ENCODE measurements at places on chromosomes 3 and 15.

DNA sequence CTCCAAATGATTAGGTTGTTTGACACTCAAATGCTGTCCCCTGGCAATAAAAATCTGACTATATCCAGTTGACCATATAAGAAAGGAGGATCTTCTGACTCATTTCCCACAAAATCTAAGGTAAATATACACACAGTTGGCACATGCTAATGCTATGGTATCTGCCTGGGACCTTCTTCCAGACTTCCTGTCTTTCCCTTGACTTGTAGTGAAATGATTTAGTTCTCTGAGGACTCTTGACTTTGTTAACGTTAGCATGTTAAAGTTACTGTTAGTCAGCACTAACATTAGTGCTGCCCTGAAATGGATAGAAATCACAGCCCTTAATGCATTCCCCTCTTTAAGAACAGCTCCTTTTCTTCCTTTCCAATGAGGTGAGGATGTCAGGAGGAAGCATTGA, 124.3 kb upstream of the LSAMP start:
- no peak for DNase-seq

DNA sequence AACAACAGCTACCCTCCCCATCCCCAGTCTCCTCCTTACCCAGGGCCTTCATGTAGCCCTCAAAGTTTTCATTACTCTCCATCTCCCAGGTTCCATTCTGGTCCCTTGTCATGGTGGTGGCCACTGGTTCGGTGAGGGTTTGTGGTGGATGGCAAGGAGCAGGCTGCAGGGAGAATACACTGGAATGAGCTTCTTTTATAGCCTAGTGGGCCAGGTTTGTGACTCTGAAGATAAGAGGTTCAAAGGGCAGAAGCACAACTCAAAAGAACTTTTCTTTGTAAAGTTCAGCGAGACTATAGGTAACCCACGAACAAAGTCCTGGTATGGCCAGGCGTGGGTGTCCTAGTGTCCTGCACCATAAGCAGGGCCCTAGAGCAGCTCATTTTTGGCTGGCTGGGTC, at the start of gene RBP2:
Gene RBP2, minus strand, starts transcription at position 169 of the 400 bp plus-strand sequence. Its CDS starts 57 bp downstream, at position 112.
- DNase-seq = no peak

GRCh38 chr3:142997330-142997729, 4.0 kb upstream of the U2SURP start:
- DNase-seq = peak; percentile 22

GRCh38 chr3:87053553-87053952, 62.6 kb upstream of the VGLL3 start:
- DNase-seq = no peak

GRCh38 chr3:128945041-128945877, 48.6 kb downstream of the CFAP92 start:
- DNase-seq = no peak

GRCh38 chr3:55611121-55611520, 124.0 kb upstream of the WNT5A start:
- no peak for DNase-seq

- no peak for DNase-seq
Measured at GRCh38 chr3:167742338-167742737, 6.8 kb downstream of the SERPINI1 start.

DNA sequence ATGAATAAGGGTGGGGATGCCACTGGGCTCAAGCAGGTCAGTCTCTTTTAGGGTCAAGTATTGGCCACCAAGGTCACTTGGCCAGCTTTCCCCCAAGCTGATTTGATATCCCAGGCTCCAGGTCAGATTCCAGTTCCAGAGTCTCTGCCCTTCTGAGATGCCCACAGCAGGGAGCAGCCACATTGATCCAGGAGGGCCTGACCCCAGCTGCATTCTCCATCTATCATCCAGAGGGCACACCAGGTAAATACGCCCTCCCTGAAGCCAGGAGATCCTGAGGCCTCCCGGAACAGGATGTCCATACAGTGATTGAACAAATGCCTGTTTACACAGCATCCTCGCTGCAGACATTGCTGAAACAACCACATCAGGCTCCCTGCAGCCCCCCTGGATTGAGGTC, 264.6 kb upstream of the TLE3 start:
- DNase-seq = no peak

- DNase-seq = no peak
Measured at GRCh38 chr15:43286074-43286473, 19.3 kb upstream of the TGM5 start.

GRCh38 chr15:90697175-90697574, 20.0 kb upstream of the BLM start:
- no peak for DNase-seq

GRCh38 chr3:128864351-128864811, 15.0 kb upstream of the ACAD9 start:
- no peak for DNase-seq

GRCh38 chr3:197003461-197004385, 25.9 kb downstream of the MELTF start:
- peak; percentile 14 for DNase-seq
